ENCODE measurements at places on chromosomes 2 and 18.

DNA sequence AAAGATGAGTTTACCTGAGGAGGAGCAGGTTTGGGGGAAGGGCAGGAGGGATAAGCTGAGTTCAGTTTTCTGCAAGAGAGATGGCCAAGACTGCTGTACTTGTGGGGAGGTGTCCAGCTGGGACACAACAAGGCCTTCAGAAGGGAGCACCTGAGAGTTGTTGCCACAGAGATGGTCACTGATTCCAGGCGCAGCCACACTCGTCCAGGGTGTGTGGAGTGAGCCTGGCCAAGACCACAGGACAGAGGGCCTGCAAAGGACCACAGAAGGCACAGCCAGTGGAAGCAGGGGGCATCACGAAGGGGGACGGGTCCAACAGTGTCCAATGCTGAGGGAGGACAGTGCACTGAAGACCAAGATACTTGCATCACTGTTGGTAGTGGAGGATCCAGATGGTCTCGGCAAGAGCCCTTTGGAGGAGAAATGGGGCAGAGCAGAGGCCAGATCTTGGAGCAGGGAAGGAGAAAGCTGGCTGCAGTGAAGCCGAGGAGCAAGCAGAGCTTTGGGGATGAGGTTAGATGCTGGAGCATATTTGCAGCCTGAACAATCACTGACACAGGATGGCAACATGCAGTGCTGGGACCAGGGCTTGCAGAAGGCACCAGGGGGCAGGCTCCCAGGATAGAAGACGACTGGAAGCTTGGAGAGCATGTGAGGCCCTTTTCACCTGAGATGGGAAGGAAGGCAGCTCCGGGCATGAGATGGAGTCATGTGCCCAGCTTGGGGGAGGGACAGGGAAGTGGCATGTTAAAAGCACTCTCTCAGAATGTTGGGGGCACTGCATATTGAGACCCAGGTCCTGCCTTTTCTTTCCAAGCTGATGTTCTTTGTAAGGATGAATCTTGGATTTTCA is 214.0 kb downstream of the CYP26B1 start:
- no peak for DNase-seq

GRCh38 chr2:219836647-219837177 is 209.3 kb downstream of the SLC4A3 start:
- DNase-seq, result no peak

GRCh38 chr18:75785834-75786233 is 358.3 kb upstream of the SMIM21 start:
- DNase-seq, result no peak

GRCh38 chr2:57396355-57397098 is 650.1 kb upstream of the VRK2 start:
- no peak for DNase-seq

DNA sequence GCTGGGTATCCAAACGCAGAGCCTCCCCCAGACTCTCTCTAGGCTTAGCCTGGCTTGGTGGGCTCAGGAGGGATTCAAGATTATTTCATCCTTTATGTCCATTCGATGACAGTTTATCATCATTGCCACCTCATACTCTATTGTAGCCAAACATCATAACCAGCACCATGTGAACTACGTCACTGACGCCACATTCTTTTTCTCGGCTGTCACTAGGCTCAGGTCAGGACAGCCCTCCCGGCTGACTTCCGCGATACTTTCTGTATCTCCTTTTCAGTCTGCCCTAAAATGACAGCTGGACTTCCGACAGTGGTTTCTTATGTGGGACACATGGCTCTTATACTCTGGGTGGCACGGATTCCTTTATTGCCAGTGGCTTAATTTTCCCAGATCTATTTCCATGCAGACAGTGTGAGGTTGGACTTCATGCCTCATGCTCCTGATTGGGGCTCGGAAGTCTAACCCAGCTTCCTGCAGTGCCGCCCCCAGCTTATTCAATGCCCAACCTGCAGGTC is 39.8 kb upstream of the SMIM21 start:
- DNase-seq, result no peak

GRCh38 chr2:224885836-224886547 is 156.3 kb downstream of the DOCK10 start:
- DNase-seq, result no peak

GRCh38 chr18:35581898-35582641 is 530 bp downstream of the GALNT1 start:
- DNase-seq, result no peak

DNA sequence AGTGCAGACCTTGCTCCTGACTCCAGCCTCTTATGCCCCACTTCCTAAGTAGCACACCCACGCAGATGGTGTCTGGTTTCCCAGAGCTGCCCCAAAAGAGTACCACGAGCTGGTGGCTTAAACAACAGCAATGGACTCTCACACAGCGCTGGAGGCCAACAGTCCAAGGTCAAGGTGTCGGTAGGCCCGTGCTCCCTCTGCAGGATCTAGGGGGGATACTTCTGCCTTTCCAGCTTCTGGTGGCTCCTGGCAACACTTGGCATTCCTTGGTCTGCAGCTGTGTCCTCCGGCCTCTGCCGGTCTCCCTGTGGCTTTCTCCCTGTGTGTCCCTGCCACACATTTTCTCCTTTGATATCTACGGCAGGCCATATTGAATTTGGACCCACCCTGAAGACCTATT is 99.0 kb downstream of the TSHZ1 start:
- DNase-seq, result no peak

GRCh38 chr18:62080172-62080900 is 106.5 kb downstream of the PIGN start:
- DNase-seq, result no peak

All from NCI-H1048 (cell line).